ENCODE measurements at places on chromosomes 6 and 20.

DNA sequence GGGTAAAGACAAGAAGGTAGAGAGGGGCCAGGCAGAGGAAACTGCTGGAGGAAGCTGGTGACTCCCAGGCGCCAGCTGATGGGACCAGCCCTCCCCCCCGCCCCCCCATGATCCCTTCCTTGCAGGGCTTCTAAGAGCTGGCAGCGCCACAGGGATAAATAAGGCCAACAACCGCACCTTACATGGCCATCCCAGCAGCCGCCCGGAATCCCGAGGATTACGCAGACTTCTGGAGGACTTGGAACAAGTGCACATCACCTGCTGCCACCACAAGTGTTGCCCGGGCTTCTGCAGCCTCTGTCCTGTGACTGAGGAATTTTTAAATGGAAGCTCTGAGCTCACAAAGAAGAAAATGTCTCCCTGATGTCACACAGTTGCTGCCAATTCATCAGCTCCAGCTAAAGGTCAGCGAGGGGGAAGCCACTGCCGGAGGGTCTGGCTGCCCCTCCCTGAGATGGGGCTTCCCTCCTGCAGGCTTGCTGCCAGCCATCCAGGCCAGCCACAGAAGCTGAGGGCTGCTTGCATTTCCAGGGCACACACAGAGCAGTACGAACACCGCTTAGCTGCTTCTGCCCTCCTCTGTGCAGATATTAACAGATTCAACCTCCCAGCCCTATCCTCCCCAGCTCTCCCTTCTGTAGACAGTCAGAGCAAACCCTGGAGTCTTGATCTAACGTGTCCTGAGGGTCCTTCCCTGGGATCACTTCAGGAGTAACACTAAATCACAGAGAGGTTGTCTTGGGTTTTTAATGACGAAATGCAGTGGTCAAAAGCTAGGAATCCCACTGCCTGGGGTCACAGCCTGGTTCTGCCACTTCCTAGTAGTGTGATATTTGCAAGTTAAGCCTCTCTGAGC, 38.6 kb upstream of the PIM1 start:
- DNase-seq, result peak; percentile 83

GRCh38 chr6:44494011-44494501, 106.5 kb downstream of the CDC5L start:
- peak; percentile 78 for DNase-seq

DNA sequence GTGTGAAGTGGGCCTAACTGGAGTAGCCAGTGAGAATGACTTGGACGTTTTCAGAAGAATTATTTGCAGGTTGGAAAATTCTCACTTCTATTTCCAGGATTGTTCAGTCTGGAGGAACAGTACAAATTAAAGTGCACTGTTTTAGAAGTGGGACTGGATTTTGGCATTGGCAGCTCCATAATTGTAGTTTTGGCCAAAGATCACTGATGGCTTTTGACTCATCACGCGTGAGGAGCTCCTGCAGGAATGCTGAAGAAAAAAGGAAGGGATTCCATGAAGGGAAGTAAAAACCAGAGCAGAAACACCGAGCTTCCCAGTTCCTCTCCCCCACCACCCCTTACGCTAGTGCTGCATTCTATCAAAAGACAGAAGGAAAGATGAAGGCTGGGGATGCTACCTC, 103.5 kb downstream of the JARID2 start:
- DNase-seq, result no peak

DNA sequence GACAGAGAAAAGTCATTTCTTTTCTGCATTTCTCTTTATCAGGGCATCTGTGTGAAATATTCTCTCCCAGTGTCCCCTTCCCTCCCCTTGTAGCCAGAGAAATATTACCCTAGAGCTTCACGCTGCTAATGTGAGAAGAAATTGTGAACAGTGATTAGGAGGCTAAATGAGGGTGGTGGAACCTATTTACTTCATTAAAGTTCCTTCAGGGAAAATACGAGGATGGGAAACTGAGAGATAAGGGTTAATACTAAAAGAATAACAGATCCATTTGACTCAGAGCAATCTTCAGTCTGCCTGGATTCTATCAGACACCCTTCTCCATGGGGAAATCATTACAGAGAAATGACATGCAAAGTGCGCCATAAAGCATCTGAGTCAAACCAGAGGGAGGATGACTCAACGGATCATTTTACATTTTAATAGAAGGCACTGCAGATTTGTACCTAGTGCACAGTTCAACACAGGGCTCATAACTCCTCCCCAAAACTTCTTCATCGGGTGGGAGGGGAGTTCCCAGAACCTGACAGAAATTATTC, 131.3 kb downstream of the GJA10 start:
- peak; percentile 86 for DNase-seq

DNA sequence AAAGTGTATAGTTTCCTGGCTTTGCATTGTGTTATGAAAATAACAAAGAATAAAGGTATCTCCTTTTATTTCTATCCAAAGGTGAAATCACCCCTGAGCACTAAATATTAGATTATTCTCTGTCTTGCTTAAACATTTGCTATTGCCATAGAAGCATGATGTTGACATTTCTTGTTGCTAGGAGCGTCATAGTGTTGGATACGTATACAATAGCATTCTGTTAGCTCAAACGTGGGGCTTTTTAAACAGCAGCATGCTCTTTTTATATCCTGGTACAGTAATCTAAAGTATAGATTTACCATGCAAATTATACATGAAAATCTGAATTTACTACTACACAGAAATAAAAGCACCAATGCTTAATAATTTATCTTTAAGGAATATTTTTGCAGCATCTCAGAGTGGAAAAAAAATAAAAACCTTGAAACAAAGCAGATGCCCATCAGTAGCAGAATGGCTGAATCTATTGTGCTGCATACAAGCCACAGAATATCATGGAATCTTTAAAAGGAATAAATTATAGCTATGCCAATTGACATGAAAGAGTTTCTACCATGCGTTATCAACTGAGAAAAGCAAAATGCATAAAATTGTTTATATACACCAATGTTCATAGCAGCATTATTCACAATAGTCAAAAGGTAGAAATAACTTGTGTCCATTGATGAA, 9.6 kb upstream of the HSF2 start:
- no peak for DNase-seq

DNA sequence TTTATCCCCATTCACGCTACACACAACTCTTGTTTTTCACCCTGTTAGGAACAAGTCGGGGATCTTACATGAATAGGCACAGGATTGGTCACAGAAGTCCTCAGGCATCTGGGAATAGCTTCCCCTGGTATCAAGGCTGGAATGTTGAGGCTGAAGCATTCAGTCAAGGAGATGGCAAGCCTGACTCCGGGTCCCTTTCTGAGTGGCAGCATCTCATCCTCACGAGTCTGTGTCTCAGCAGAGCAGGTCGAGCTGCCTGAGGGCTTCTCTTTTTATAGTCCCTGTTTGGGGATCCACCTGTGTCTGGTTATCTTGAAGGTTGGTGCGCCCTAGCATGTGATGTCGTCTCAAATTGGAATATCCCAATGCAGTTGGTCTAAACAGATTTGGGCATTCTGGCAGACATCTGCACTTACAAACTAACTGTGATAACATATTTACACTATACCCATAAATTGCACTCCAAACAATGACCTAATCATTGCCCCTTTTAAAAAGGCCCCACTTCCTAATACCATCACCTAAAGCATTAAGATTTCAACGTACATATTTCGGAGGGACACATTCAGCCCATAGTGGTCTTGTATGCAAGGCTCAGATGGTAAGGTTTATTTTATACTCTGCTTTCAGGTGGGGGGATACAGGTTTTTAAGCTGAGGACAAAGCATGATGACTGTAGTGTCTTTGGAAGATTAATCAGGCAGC, 112.7 kb upstream of the CLDN20 start:
- DNase-seq, result no peak

DNA sequence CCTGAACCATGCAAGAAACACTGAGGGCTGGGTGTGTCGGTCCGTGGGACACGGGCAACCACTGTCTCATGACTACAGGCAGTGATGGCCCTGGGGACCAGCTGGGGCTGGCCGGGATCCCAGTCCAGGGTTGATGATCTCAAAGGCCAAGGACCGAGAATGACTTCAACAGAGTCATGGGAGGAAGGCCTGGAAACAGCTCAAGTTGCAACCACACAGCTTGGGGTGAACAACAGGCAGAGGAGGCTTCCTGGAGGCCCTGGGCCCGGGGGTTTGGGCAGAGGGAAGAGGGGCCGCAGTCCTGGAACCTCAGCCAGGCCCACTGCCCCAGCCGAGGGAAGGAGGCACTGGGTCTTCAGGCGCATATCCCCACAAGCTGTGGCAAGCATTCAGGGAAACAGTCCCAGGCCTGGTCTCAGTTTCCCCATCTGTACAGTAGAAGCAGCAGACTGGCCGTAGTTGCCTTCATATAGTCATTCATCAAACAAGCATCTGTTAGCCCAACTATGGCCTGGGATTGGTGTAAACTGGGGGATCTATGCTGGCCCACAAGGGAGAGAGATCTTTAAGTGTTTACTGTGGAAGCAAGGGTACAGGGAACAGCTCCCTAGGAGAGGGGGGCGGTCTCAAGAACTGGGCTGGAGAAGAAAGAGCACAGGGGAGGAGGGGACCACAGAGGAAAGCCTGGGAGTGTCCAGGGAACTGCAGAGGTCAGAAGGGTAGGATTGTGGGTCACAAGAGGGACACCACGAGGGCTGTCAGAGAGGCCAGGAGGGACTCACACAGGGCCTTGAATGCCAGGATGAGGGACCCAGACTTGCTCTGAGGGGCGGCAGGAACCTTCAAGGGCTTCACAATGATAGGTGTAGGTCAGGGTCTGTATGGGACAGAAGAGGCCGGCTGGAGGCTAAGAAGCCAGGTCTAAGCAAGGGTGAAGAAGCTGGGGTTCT, 2.1 kb downstream of the MYL9 start:
- DNase-seq, result peak; percentile 52

DNA sequence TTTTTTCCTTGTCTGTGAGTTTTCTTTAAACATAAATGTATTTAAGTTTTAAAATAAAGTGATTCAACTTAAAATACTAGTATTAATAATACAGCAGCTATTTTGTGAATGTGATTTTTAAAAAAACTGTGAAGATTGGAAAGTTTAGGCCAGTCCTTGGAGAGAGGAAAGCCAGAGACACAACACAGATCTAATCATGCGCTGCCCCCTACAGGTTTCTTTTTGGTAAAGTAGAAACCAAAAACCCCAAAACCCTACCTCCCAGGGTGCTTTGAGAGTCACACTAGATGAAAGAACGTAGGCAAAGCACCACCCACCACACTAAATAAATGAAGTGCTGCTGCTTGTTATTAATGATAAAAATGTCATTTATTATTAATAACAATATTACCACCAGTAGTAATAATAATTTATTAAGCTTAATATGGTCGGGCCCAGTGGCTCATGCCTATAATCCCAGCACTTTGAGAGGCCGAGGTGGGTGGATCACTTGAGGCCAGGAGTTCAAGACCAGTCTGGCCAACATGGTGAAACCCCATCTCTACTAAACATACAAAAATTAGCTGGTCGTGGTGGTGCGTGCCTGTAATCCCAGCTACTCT, 33.7 kb downstream of the SLC9A8 start:
- DNase-seq, result peak; percentile 61

GRCh38 chr6:132084811-132085509, 133.8 kb upstream of the CCN2 start:
- peak; percentile 98 for DNase-seq

DNA sequence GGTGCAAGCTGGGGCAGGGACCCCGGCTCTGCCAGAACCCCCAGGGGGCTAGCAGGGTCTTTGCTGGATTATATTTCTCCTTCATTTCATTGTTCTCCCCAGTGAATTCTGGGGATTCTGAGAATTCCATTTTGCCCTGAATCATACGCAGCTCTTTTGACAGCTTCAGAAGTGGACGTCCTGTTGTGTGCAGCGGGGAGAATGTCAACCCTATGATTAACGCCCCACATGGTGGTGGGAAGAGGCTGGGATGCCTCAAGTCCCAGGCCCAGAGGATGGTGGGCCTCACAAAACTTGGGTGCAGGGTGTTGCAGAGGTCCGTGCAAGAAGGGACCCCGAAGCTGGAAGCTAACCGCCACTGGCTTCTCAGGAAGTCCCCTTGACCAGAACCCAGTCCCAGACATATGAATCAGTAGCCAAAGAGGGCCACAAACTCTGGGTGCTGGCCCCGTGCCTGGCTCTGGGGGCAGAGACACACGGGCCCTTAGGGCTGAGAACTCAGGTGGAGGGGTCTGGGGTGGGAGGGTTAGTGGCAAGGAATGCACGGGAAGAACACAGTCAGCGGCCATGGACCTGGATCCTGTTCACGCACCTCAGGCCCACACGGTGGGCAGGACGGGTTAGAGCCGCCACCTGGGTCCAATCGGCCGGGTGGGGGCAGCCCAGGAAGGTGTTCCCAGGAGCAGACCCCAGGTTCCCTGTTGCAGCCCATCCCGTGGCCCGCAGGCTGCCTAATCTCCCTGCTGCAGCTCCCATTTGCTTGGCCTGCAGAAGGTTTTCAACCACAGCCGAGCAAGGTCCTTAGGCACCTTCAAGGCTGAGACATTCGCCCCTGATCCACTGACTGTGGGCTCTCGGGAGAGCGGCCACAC, 51.2 kb downstream of the YTHDF1 start:
- DNase-seq, result no peak

- DNase-seq, result no peak
These were observed 46.5 kb downstream of the HTR1B start for GRCh38 chr6:77416839-77417238.

DNA sequence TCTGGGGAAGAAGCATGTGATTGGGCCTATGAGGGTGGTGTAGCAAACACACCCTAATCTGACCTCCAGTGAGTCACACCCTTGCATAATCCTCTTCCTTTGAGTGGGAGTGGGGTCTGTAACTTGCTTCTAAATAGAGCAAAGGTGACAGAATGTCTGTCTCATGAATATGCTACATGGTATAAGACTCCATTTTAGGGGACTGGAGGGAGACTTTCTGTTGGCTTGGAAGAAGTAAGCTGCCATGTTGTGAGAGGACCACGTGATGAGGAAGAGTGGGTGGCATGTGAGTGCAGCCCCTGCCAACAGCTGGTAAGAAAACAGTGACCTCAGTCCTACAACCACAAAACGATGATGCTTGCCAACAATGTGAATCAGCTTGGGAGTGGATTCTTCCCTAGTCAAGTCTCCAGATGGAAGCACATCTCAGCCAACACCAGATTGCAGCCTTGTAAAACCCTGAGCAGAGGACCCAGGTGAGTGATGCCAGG, 3.7 kb downstream of the AK9 start:
- peak; percentile 84 for DNase-seq

All from kidney tubule cell (primary cell).